Fibroblast of villous mesenchyme (primary cell): ENCODE measurements at places on chromosomes 12 and 14. TPM values are rescaled to one million over a fixed set of nuclear protein-coding genes. Genes with fewer than 3 reads are reported as not detected.

DNA sequence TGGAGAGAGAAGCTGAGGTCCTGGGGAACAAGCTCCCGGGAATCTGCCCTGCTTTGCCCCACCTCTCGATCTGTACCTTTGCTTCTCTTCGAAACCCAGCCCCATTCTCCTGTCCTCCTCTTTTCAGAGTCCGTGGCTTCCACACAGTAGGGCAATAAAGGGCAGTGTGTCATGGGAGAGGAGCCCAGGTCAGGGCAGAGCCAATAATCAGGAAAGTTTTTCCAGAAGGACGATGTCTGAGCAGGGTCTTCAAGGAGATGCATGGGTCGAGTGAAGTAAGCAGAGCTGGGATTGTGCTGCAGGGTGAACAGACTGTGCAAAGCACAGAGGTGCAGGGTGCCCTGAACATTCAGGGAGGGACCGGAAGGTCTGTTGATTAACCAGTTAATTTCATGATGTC lies 22.1 kb upstream of the SERPINA4 start:
- DNase-seq: no peak

DNA sequence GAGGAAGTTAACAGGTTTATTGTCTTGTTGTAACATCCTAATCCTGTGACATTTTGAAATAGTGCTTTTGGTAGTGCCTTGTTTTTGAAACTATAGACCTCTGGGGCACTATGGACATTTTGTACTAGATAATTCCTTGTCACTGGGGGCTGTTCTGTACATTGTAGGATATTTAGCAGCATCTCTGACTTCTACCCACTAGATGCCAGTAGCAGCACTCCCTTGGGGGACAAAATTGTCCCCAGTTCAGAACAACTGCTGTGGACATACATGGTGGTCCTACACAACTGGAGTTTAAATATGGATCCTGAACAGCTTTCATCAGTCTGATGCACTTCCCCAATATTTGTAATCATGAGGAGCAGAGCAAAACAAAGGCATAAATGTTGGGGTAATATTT lies 264.7 kb downstream of the RAD51B start:
- peak; percentile 61 for DNase-seq

GLI1 gene
- 0.86 and 1.9 TPM in 2 replicates for total RNA-seq

GRCh38 chr12:89156340-89156739 lies 196.0 kb downstream of the DUSP6 start:
- no peak for DNase-seq

GRCh38 chr14:99408971-99409289 lies 71.7 kb downstream of the SETD3 start:
- no peak for DNase-seq

DNA sequence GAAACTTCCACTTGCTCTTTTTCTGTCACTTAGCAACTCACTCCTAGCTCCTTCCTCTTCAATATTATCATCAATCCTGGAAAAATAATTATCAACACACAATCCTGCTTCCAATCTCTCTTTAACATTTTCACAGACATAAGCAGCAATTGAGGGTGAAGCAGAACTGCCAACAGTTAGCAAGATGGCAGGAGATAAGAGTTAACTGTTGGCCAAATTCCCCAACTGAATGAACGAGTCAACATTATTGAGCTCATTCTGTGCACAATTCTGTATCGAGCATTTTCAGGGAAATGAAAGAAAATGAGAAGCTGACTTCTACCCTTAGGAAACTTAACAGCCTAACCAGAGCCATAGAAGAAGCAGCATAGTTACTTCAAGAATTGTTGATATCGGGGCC lies 152.0 kb downstream of the KCNA5 start:
- DNase-seq: no peak
